ENCODE measurements at places on chromosomes 5 and 9.

DNA sequence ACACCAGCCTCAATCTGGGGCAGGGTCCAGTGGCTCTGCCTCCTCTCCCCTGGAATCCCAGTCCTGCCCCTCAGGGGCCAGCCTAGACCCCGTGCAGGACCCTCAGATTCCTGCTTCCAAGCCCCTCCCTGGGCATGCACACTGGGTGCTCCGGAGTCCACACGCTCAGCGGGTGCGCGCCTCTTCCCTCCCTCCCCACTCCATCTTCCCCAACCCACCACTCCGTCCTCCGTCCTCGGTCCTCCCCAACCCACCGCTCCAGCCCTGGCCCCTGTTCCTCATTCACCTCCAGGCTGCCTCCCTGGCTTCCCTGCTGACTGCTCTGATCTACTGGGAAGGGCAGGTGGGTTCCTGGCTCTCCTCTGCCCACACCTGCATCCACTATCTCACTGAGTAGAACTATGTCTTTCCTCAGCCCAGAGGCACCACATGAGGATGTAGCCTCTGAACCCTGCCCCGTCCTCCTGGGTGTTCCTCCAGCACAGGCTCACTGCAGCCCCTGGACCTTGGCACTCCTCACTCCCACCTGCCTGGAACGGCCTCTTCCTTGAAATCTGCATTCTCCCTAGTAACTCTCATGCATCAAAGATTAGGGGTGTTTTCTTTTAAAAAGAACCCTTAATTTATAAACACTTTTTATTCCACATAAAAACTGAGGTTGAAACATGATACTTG lies 92.8 kb downstream of the CAMSAP1 start:
- no peak for DNase-seq

DNA sequence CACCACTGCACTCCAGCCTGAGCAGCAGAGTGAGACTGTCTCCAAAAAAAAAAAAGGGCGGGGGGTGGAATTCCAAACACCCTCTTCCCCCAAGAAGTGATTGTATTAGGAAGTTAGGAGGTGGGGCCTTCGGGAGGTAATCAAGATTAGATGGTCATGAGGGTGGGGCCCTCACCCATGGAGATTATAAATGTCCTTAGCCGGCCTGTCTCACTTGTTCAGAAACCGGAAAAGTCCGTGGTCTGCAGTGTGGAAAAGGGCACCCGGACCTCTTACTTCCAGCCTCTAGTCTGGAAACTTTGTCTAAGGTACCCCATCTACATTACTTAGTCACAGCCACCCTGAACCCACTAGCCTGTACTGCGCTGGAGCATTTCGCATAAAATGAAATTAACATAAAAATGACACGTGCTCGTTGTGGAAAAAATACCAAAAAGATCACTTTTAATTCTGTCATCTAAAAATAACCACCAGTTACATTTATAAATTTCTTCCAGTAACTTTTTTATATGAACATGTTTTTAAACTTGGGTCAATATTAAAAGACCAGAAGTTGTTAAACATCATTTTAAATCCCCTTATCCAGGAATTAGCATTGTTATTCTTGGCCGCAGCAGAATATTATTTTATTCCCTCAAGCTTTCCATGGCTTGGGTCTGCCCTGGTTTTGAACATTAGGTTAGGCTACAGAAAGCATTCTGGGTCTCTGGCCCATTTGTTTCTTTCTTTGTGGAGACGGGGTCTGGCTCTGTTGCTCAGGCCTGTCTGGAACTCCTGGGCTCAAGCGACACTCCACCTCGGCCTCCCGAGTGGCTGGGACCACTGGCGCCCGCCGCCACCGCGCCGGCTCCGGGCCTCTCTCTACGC lies 1.2 kb upstream of the CKS2 start:
- no peak for DNase-seq

- DNase-seq, result no peak
These were observed 55.6 kb downstream of the RXRA start for GRCh38 chr9:134381671-134382516.

DNA sequence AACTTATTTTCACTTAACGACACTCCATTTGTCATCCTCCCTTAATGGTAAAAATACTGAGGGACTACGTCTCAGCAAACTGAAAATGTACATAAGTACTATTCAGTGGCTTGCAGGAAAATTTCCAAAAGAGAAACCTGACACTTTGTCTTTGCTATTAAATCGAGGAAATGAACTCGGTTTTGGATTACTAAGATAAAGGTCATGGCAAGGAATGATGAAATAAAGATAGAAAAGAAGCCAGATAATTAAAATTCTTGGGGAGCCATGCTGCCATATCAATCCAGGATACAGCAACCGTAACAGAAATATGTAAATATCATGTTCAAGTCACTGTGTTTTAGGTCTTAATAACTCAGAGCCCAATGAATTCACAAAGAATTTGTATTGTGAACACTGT lies 647.8 kb downstream of the CDH9 start:
- no peak for DNase-seq

DNA sequence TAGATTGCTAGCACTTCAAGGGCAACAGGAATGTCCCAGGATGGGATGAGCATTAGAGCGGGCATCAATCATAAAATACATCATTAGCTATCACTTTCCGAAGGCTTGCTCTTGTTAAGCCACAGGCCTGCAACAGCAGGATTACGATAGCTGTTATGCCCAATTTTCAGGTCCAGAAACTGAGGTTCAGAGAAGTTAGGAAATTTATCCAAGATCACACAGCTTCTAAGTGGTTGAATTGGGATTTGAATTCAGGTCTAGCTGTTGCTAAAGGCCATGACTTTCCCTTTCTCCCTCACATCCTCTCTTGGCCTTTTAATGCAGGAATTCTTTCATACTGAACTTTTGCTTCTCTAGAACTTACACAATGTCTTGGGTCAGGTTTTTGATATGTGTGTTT lies 119.4 kb upstream of the ERCC6L2 start:
- DNase-seq, result no peak

GRCh38 chr5:140044041-140044440 lies 942 bp upstream of the NRG2 start:
- DNase-seq, result no peak

DNA sequence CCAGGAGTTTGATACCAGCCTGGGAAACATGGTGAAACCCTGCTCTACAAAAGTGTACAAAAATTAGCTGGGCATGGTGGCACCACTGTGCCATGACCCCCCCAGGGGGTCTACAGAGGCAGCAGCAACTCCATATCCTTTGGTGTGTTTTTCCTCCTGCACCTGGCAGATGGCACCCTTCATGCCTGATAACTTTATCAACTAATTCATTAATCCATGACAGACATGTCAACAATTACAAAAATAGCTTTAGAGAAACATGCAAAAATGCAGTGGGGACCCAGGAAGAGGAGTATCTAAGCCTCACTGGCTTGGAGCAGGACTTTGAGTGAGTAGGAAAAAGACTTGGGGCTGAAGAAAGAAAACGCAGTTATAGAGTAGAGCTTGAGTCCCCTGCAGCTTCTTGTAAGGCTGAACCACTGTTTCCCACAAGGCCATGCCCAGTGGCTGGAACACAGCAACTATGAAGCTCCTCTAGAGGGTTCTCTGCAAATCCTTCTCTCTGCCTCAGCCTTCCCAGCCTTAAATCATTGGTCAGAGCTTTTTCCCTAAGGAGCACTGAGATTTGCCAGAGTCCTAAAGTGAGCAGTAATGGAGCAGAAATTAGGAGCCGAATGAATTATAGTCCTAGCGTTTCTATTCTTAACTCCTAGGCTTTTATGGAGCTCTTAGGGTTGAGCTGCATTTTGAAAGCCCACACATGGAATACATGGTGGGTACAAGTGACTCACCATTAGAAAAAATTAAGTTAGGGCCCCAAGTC lies 25.5 kb upstream of the B4GALT1 start:
- no peak for DNase-seq

- DNase-seq, result no peak
These were observed 130.3 kb upstream of the CNTLN start for GRCh38 chr9:17004500-17004899.

GRCh38 chr9:114384341-114384740 lies 3.4 kb downstream of the AKNA start:
- no peak for DNase-seq

DNA sequence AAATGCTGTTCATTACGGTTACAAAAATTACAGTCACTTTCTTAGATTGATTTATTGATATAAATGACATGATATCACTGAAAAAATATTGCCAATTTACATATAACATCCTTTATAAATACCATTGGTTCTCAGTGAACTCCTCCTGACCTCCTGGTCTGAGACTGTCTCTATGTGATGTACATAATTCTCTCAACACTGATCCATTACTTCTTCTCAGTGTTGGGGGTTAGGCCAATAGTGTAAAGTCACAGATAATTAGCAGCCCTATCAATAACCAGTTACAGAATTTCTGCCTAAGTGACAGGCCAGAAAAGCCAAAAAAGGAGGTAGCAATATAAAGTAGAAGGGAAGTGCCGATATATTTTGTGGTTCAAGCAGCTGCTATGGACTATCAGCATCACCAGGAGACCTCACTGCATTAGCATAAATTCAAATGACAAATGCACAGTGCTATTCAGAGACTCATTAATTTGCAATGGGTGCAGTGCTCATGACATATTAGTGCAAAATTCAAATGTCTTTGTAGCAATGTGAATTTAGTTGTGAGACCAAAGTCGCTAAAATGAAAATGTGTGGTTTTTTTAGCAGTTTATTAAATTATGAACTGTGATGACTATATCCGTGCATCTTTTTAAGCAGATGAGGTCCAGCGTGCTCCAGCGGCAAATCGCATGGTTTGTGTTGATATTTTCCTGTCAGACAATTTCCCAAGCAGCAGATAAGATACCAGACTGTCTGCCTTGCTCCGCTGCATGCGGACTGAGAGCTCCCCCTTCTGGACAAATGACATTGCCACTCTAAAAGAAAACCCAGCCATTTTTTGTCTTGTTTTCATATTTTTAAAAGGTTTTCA lies 144.6 kb downstream of the CETN3 start:
- DNase-seq, result no peak

Measured in cortex of kidney (tissue), 1 donor.